DMS53 (cell line): ENCODE measurements at places on chromosomes 2 and 18.

GRCh38 chr2:213119061-213119809 lies 32.2 kb downstream of the IKZF2 start:
- DNase-seq = no peak

DNA sequence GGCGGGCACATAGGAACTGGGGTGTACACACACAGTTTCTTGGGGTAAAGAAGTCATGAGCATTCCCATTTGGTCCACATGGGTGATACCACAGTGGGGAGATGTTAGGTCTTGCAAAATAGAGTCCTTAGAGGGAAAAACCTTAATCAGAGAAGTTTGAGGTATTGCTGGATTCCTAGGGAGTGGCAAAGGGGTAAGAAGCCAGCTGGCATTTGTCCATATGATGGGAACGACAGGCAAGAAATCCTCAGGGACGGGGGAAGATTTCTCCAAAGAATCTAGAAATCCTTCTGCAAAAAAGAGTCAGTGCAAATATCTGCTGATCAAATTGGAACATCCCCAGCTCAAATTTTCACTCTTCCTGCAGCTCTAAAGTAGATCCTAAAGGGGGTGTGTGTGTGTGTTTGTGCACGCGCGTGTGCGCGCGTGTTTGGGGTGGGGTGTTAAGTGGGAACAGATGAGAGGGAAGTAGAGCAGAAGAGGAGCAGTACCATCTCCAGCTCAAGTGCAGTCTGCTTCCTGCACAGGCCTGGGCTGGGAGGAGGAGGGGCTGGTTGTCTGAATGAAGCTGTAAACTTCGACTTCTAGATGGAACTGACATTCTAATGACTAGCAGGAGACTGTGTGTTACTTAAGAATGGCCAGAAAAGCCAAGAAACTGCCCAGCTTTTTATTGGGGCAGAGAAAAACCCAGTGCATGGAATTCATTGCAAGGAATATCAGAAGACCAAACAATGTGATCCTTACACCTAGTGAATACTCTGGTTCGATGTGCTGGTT lies 168.0 kb downstream of the SPP2 start:
- DNase-seq = no peak

DNA sequence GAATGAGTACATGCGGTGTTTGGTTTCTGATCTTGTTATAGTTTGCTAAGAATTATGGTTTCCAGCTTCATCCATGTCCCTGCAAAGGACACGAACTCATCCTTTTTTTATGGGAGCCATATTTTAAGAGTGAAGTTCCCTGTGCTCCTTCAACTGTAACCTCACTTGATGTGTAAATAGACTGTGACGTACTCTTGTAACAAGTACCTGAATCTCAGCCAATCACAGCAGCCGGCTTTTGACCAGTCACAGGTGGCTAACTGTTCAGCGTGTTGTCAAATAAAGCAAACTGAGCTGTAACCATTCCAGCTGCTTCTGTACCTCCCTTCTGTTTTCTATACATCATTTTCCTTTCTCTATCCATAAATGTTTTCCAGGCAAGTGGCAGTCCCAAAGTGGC lies 774.3 kb upstream of the HS6ST1 start:
- DNase-seq = peak; percentile 86

DNA sequence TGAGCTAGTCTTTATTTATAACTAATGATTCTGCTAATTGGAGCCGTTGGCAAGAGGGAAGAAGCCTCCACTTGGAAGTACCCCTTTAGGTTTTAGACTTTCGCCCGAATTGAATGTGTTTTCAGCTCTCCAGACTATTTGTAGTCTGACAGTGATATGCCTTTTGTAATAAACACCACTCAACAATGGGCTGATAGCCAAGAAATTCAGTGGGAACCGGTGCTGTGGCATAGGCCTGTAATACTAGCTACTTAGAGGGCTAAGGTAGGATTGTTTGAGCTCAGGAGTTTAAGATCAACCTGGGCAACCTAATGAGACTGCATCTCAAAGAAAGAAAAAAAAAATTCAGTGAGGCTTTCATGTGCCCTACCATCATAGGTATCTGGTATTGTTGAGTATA lies 13.6 kb upstream of the ZSCAN30 start:
- no peak for DNase-seq

DNA sequence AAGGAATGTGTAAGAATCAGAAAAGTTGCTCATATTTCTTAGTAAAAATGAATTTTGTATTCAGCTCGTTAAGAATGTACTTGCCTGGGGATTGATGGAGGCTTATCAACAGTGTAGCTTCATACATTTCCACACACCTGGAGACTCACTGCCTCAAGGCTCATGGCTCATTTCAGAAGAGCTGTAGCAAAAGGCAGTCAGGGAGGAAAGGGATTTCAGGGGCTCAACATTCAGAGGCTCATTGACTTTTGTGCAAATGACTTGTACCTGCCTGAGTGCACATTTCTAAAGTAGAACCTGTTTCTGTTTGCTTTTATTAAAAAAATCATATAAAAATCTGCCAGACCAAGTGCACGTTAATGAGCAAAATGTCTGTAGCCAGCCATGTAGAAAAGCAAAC lies 304.4 kb downstream of the KCNS3 start:
- no peak for DNase-seq

DNA sequence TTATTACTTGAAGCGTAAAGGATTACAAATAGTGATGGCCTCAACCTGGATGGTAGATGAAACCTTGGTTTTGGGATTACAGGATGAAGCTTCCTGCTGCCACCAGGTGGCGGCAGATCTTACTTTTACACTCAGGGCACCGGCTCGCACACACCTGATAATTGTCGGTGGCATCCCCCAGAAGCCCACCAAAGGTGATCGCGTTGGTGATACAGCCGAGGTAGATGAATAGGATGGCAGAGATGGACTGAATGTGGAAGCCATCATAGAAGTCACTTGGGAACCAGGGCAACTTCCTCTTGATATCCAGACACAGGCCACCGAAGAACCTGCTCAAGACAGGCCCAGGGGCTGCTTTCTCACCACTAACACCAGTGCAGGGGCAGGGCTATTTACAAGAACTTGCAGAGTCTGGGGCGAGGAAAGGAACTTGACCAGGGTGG lies 51.8 kb downstream of the MTHFD2 start:
- DNase-seq = peak; percentile 76

- no peak for DNase-seq
Measured at GRCh38 chr18:79373736-79374135, 22.0 kb upstream of the NFATC1 start.

- no peak for DNase-seq
Measured at GRCh38 chr2:230862292-230862691, 2.5 kb upstream of the ITM2C start.
